ENCODE measurements at places on chromosomes 5 and 9.

DNA sequence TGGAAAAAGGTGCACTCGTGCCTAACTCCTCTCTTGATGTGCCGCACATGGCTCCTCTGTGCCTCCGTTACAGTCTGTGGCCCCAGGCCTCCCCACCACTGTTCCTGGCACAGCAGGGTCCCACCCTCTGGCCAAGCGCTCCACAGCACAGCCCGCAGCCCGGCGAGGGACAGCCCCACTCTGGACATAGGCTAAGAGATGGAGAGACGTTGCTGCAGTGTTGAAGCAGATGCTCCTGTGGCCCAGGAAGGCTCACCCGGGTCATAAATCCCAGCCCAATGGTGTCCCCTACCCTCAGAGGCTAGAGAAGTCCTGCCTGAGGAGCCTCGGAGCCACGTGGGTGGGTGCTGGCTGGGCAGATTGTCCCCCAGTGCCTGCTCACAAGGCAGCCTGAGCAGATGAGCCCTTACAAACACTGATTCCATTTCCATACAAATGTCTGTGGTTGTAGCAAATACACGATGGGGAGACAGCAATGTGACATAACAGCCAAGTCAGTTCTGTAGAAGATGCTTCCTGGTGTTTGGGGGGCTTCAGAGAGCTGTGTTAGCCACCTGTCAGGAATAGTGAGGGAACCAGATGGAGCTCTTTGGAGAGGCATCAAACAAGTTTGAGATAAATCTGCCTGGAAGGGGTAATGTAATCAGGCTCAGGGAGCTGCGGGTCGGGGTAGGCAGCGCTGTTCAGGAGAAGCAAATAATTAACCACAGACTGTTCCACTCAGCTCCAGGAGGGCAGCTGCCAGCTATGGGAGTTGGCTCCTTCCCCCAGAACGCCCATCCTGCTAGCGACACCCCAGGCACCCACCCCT, 41.7 kb downstream of the C5orf15 start:
- DNase-seq, result no peak

GRCh38 chr5:39209924-39210323, 9.4 kb downstream of the FYB1 start:
- DNase-seq, result no peak

DNA sequence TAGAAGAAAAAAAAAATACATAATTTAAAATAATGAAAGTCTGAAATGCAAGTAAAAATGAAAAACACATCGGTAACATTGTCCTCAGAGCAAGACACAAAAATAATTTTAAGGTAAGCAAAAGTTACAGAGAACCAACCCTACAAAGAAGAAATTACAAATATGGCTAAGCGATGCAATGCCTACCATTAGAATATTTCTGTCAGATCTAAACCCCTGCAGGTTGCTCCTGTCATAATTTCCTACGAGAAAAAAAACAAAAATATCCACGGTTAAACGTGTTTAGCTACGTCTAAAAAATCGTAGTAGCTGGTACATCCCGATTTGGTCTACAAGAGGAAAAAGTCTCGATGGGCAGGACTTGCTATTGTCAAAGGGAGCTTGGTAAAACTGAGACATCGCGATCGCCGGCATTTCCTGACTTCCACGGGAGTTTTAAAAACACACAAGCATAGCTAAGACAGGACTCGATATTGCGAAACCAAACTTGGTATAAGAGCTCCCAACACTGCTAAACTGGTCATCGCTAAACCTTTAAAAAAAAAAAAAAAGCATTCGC, 1.1 kb upstream of the ANXA2R start:
- DNase-seq, result no peak

- DNase-seq, result peak; percentile 27
Observed at GRCh38 chr5:88889189-88890069, 6.4 kb upstream of the MEF2C start.

- no peak for DNase-seq
Observed at GRCh38 chr9:27564670-27565069, 8.6 kb downstream of the C9orf72 start.

- peak; percentile 46 for DNase-seq
Observed at GRCh38 chr9:113876151-113876992, at the start of gene ZNF618. Gene ZNF618, plus strand, starts transcription at chr9:113876309. Its CDS starts 72 bp downstream, at chr9:113876381.

GRCh38 chr9:80382211-80382891, 810.6 kb downstream of the TLE4 start:
- DNase-seq, result no peak

DNA sequence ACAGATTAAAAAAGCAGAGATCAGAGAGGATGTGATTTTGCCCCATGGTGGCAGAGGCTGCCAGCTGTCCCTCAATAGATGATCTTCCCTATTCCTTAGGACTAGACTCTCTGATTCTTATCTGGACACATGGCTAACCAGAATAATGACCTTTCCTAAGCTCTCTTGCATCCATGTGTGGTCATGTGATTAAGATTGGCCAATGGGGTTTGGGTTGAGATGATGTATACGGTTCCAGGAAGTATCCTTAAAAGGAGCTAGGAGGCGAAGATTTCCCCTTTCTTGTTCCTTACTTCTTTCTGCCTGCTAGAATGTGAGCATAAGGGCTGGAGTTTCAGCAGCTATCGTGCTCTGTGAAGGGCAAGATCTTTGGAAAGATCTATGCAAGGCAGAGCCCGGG, 39.8 kb downstream of the FOXI1 start:
- no peak for DNase-seq

- no peak for DNase-seq
Observed at GRCh38 chr5:139872851-139873794, 77.5 kb downstream of the PSD2 start.

GRCh38 chr5:104513121-104513602, 950.6 kb upstream of the NUDT12 start:
- DNase-seq, result no peak

DNA sequence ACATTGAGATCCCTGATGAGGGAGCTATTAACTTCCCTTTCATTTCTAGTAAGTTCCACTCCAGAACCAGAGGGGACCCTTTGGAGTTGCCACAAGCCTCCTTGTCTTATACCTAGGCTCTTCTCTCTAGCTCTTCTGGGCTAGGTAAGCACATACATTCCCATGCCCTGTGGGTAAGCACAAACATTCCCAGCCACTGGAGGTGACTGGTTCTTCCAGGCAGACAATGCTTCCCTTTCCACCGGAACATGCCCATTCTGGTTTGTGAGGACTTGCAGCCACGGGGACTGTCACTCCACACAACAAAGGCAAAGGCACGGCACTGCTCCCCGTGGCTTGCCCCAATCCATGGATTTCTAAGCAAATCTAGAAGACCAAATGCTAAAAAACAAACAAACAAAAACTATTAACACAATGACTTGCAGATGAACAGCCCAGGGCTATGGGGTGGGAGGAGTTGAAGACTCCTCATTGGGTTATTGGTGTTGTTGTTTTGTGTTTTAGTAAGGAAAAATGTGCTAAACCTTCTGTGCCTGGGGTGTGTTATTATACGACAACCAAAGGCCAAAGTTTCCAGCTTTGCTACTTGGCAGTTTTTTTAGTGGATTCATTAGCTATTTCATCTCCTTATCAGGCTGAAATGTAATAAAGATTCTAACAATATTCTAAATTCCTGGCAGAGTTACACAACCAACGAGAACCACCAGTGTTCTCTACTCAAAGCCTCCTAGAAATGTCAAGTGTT, 276.2 kb downstream of the SYK start:
- no peak for DNase-seq

- no peak for DNase-seq
Observed at GRCh38 chr5:59209758-59210359, 627.0 kb downstream of the RAB3C start.

- DNase-seq, result no peak
Observed at GRCh38 chr5:169804861-169805260, 167.8 kb downstream of the DOCK2 start.

DNA sequence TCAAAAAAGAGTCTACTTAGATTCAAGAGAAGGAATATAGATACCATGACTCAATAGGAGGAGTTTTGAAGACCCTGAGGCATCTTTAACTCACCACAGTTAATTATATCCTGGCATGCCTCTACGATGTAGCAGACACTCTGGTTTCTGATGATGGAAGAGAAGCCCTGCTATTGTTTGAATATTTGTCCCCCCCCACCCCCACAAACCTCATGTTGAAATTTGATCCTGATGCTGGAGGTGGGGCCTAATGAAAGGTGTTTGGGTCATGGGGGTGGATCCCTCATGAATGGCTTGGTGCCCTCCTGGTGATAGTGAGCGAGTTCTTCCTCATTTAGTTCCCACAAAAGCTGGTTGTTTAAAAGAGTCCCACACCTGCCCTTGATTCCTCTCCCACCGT, 147.9 kb upstream of the TBCA start:
- no peak for DNase-seq

GRCh38 chr9:4148751-4149150, 151.1 kb downstream of the GLIS3 start:
- no peak for DNase-seq

DNA sequence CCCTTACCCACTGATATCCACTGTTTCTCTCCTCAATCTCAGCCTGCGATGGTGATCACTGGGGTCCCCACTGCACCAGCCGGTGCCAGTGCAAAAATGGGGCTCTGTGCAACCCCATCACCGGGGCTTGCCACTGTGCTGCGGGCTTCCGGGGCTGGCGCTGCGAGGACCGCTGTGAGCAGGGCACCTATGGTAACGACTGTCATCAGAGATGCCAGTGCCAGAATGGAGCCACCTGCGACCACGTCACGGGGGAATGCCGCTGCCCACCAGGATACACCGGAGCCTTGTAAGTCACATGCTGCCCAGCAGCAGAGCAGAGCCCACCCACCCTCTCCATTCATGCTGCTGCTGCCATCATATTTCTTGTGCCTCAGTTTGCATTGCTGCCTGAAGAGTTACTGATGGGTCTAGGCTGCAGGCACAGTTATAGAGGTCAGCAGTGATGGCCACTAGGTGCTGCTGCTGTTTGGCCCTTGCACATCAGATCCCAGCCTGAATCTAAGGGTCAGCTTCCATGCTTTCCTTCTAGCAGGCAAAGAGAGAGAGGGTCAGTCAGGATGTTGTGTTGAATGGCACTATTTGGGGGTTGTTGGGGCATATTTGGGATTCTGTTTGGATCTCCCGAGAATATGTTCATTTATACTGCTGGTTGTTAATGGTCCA, 106.0 kb downstream of the MEGF10 start:
- DNase-seq, result no peak

DNA sequence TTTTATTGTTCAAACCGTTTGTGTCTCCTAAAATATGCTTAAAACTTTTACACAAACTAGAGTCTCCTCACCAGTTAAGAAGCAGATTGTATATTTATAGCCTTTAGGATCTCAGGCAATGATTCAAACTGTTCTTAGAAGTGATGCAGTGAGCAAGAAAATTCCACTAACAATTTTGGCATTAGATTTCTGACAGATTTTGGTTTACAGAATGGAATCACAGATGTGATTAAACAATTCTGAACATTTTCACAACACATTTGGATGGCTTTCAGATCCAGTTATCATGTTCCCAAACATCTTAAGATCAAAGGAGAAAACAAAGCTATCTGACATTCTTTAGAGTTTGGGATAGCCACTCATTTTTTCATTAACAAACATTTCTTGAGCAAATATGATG, 181.7 kb upstream of the RIOK2 start:
- no peak for DNase-seq

DNA sequence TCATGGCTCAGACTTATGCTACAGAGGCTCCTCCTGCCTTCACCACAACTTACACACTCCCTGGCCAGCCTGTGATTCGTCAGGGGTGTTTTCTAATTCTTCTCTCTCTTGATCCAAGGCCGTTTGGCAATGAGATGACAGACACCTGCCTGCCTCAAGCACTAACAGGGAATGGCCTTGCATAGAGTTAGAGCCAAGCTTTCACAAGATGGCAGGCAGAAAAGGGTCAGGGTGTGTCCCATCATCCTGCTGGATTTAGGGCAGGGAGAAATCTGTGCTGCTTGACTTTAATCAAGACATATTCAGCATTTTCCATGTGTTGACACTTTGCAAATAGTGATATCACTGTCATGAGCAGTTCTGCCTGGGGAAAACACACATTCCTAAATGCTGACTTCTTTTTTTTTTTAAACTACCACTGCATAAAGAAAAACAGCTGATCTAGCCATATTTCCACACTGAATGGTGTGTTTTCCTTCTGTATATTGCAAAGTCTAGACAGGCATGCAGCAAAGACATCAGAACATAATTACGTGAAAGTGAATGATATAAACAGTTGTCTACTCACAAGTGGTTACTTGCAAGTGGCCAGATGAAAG, 95.0 kb upstream of the SLC25A48 start:
- DNase-seq, result no peak

DNA sequence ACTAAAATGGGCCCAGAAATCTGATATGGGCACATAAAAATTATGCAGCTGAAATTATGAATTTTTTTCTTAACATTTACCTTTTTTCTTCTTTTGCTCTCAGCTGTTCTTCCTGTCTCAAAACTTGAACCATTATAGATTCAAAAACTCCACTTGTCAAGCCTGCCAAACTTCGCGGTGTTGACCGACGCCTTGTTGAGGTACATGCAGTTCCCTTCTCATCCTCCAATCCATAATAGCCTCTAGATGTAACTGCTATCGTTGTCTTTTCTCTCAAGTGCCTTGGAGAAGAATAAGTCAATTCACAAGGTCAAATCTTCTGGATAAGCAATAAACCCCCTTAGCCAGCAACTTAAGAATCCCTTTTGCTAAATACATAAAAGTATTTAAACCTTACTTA, 27.2 kb downstream of the RANBP6 start:
- no peak for DNase-seq

- DNase-seq, result no peak
Observed at GRCh38 chr9:3794635-3795034, 268.8 kb upstream of the RFX3 start.

DNA sequence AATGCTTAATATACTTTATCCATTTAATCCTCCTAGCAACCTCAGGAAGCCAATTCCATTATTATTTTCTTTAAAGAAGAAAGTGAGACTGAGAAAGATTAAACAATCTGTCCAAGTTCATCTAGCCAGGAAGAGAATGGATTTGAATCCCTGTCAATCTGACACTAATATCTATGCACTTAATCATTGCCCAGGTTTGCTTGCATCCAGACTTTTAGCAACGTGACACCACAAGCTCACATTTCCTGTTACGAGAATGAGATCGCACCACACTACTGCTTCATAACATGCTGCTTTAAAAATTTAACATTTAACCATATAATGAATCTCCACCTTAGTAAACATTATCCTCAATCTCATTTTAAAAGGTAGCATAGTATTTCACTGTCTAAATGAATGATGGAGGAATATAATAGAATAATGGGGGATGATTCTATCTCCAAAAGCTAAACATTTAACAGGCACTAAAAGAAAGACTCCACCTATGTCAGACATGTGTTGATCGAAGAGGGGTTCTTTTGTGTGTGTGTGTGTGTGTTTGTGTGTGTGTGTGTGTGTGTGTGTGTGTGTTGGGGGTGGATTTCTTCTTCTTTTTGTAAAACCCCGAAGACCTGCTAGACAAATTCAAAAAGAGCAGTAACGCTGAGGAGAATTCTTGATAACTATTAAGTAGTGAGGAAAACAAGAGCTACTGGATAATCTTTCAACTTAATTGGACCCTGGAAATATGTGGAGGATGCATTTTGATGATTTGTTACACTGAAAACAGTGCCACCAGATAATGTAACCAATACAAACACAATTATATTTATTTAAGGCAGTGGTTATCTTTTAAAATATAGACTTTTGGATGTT, 138.7 kb upstream of the NR3C1 start:
- DNase-seq, result no peak
